Fibroblast of the conjunctiva (primary cell): ENCODE measurements at places on chromosomes 2 and 18.

GRCh38 chr2:85838181-85838580, 50.6 kb downstream of the ST3GAL5 start:
- no peak for DNase-seq

- no peak for DNase-seq
These were observed 20.4 kb downstream of the MROH2A start for GRCh38 chr2:233798335-233799086.

DNA sequence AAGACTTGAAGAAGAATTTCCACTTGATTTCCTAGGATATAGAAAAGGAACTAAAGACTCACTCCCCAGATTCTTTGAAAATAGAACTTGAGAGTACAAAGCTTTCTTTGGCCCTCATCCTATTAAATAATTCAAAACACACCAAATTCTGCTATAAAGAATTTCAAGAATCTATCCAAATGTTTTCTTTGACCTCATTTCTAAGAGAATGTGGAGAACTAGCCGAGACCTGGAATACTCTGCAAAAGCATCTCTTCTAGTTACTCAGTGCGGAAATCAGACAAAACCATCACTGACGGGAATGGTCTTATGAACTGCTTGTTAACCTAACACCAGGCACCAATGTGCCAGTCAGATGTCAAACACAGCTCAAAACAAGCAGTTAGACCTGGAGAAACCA, 44.2 kb upstream of the ARL5A start:
- DNase-seq = peak; percentile 26

DNA sequence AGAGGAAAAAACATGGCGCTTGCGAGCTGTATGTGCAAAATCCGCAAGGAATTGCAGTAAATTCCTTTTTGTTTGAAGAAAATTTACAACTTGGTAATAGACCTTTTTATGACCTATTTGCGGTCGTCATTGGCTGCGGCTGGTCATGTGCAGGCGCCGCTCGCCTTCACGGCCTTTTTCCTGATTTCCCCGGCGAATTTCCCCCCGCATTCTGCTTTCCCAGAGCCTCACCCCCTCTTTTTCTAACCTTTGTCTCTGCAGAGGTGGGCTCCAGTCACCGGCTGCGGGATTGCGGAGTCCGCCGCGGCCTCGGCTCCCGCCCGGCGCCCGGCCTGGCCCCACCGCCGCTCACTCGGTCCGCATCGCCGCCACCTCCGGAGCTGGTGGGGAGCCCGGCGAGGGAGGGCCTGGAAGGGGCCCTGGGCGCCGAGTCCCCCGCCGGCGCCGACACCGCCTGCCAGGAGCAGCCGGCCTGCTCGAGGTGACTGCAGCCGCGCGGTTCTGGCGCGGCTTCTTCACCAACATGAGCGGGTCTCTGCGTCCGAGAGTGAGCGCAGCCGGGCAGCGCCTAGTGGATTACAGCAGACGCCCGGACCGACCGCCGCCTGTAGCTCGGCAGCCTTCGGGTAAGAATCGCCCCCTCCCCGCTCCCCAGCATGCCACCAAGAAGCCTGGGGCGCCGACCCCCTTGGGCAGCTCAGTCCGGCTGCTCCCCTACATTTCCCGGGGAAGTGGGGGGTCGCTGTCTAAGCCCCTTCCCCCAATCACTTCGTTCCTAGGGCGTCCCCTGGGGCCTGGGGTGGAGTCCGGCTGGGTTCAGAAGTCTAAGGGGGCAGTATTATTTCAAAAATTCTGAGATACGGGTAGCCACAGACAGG, 7.1 kb downstream of the HOXD8 start:
- no peak for DNase-seq

GRCh38 chr2:127324635-127325034, 30.7 kb upstream of the ERCC3 start:
- DNase-seq = peak; percentile 56

- no peak for DNase-seq
These were observed 203.4 kb upstream of the TNP1 start for GRCh38 chr2:217063238-217063755.

GRCh38 chr2:200305797-200306195, 697 bp upstream of the SPATS2L start:
- no peak for DNase-seq

- DNase-seq = no peak
These were observed 2.0 kb upstream of the CAPN10 start for GRCh38 chr2:240584486-240585031.

DNA sequence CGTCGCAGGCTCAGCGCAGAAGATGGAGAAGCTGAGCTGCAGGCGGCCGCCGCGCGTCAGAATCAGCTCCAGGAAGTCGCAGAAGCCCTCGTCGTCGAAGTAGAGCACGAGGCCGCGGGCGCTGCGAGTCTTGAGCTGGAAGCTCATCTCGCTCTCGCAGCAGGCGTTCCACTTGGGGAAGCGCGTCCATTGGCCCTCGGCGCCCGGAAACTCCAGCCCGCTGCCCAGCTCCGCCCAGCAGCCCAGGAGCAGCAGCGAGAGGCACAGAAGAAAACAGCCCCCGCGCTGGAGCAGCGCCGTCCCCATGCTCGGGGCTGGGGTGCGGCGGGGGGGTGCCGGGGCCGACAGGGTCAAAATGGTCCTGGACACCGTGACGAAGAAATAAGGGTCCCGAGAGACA, 4.0 kb downstream of the NRXN1 start:
- no peak for DNase-seq

DNA sequence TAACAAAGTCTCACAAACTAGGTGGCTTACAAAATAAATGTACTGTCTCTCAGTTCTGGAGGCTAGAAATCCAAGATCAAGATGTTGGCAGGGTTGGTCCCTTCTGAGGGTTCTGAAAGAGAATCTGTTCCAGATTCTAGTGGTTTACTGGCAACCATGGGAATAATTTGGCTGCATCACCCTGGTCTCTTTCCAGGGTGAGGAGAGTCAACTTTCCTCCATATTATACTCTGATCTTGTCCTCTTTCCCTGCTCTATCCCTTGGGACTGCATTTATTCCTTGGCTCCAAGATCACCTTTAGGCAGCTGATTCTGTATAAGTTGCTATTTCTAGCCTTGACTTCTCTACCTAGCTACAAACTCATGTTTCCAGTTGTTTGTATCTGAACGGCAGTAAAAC, 35.2 kb downstream of the SLC40A1 start:
- no peak for DNase-seq
